Activated CD4-positive, alpha-beta memory T cell treated with anti-CD3 and anti-CD28 coated beads for 36 hours (primary cell): ENCODE measurements at places on chromosomes 4 and X.

- H3K4me1 ChIP-seq = peaks cover 39% of the 10 kb centered on the region
- H3K4me3 ChIP-seq = no peak overlapping the region
- DNase-seq = no peak
- no peak overlapping the region for H3K27ac ChIP-seq
- H3K36me3 ChIP-seq = peaks cover 45% of the 10 kb centered on the region
Measured at GRCh38 chr4:106344647-106344970, 24.0 kb downstream of the GIMD1 start.

DNA sequence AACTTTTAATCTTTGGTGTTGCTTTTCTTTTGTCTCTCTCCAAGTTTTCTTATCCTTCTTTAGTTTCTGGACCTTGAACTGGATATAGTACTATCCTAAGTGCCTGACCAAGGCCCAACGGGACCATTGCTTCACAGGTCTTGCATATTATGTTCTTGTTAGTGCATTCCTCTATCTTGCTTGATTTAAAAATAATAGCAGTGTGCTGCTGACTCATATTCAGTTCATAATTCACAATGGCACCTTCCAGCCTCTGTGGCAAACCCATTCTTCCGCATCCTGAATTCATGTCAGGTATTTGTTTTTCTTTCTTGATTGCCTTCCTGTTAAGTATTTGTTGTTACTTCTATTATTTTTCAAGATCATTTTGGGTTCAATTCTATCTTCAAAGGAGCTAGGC, 197.1 kb upstream of the GIMD1 start:
- no peaks in the 10 kb centered on the region for H3K27me3 ChIP-seq
- no peak overlapping the region for H3K27ac ChIP-seq
- H3K4me1 ChIP-seq = no peaks in the 10 kb centered on the region

DNA sequence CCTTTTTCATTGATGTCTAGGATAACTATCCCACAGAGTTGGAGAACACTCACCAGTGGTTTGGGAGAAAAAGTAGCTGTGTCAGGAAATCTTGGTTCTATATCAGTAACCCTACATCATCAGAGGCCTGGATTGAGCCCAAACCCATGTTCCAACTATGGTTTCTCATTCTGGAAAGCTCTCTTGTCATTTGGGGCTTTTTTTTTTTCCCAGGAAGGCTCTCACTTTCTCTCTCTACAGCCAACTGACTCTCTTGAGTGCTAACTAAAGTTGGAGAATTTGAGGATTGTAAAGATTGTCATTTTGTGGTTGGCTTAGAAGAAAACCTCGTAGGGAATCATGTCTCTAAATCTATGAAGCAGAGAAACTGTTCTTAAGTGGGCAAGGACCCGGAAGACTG, 228.2 kb upstream of the DIPK2B start:
- no peaks in the 10 kb centered on the region for H3K4me1 ChIP-seq
- no peak for DNase-seq
- no peak overlapping the region for H3K27ac ChIP-seq
- no peak overlapping the region for H3K4me3 ChIP-seq

- no peak overlapping the region for H3K27ac ChIP-seq
- H3K4me3 ChIP-seq = no peak overlapping the region
- peaks cover 24% of the 10 kb centered on the region for H3K4me1 ChIP-seq
- no peaks in the 10 kb centered on the region for H3K36me3 ChIP-seq
- peaks cover 3% of the 10 kb centered on the region for H3K27me3 ChIP-seq
Measured at GRCh38 chr4:4759232-4759631, 100.2 kb upstream of the MSX1 start.

DNA sequence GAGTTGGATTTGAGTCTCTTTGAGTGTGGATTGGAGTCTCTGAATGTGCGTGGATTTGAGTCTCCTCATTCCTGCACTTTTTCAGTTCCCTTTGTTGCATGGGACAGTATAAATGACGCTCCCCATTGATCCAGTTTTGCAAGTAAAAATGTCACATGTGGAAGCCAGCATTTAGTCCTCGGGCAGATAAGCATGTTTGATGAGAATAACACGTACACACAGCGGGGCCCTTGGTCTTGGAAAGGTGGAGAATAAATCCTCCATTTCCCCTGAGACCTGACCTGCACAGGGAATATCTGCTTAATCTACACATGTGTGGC, 8.1 kb downstream of the P2RY8 start:
- H3K4me3 ChIP-seq = no peak overlapping the region
- peaks cover 4% of the 10 kb centered on the region for H3K4me1 ChIP-seq

DNA sequence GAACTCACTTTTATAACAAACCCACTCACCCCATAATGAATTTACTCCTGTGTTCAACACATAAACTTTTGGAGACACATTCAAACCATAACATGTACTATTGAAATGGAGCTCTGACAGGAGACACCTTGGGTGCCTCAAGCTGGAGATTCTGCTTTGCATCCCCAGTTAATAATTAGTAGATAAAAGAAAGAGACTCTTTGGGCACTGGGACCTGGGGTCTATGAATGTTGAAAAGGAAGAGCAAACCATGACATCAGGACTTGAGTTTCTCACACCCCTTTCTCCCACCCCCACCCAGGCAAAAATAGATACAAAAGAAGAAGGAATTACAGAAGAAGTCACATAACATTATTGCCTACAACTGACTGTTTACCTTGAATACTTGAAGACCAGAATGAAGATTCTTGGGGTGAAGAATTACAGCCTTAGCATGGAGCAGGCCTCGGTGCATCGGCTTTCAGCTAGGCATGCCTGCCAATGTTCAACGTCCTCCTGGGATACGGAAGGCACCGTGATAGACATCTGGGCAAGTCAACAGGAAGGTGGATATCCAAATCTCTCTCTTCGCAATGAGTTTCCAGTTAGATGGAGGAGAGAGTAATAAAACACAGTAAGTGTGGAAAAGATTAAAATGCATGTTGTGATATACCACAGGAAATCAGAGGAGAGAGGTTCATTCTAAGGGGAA, 316.0 kb downstream of the TRIML1 start:
- no peaks in the 10 kb centered on the region for H3K36me3 ChIP-seq
- H3K27me3 ChIP-seq = no peaks in the 10 kb centered on the region
- no peak for DNase-seq
- no peak overlapping the region for H3K27ac ChIP-seq
- H3K4me1 ChIP-seq = no peaks in the 10 kb centered on the region

DNA sequence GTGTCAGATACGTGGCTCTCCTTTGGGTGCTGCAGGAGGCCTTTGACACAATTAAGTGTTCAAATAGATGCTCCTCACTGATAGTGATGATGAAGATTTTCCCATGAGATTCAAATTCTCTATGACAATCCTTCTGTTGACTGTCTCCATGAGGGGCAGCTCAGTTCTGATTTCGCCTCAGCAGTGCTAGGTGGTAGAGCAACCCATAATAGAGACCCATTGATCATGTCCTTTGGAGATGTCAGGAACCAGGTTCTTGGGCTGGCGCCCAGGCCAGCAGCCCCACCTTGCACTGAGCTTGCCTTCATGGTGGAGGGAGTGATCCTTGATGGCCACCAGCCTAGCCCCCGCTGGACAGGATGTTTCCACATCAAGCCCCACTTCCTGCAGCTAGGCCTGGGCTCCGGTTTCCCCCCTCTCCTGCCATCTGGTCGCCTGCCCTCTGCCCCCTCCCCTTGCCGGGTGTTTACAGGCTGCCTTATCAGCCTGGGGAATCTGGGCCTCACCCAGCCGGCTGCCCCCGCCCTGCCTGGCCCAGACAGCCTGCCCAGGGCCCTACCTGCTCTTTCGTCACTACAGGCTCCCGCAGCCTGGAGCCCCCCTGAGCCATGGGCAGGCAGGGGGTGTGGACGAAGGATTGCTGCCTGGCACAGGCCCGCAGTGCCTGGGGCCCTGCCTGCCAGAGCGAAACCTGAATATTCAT, 12.6 kb downstream of the ELF4 start:
- no peaks in the 10 kb centered on the region for H3K27me3 ChIP-seq
- no peak overlapping the region for H3K4me3 ChIP-seq
- peak overlapping the region; percentile 76 for H3K27ac ChIP-seq
- DNase-seq = peak; percentile 28
- peaks cover 60% of the 10 kb centered on the region for H3K4me1 ChIP-seq

DNA sequence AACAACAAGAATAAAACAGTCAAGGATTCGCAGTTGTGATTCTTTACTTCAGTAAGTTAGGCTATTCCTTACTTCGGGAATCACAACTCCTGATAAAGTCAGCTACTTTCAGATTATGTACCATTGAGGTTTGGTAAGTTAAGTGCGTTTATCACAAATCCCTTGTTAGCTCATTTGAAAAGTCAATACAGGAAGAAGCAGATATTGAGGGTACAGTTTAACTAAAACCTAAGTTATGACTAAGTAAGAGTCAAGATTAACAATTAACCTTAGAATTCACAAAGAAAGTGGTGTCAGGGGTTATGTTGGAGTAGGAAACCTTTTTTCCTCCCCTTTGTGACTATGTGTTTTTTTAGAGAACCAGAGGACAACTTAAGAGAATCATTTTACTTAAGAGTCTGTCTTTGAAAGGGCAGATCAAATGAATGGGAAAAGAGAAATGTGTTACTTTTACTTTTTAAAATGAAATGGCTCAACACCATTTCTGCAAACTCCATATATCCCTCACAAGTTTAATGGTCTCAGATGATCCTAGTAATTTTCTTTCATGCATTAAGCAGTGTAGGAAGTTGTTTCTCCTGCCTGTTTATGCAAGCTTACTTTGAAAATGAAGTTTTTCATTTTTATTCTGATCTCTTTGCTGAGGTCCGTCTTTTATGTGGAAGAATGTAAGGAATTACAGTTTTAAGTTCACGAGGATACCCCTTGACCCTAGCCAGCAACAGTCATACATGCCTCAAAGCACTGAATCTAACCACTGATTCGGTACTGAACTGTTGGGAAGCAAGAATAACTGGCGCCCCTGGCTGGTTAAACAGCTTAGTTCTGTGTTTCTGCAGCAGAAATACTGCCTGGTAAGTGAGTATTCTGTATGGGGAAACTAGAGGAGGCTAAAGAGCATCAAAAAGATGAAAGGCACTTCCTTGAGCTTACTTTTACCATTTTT, 211.7 kb downstream of the SLC4A4 start:
- H3K27me3 ChIP-seq = peaks cover 4% of the 10 kb centered on the region
- H3K27ac ChIP-seq = no peak overlapping the region
- H3K4me1 ChIP-seq = no peaks in the 10 kb centered on the region
- no peak for DNase-seq
- no peaks in the 10 kb centered on the region for H3K36me3 ChIP-seq

DNA sequence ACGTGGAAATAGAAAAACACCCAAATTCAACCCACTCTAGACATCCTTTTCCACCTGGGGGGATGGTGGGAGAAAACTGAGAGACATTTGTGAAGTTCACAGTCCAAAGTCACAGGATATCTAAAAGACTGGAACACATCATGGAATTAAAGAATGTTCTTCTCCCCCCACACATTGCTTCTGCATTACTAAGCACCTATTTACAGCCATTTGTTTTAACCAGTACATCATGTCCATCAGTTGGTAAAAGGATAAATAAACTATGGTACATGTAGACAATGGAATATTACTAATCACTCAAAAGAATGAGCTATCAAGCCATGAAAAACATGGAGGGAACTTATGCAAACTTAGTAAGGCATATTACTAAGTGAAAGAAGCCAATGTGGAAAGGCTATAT, 185.5 kb upstream of the ANXA10 start:
- H3K36me3 ChIP-seq = no peaks in the 10 kb centered on the region
- no peaks in the 10 kb centered on the region for H3K27me3 ChIP-seq
- no peak overlapping the region for H3K4me3 ChIP-seq
- no peaks in the 10 kb centered on the region for H3K4me1 ChIP-seq
- H3K27ac ChIP-seq = no peak overlapping the region

GRCh38 chrX:105845631-105846030, 23.3 kb downstream of the NRK start:
- no peak overlapping the region for H3K27ac ChIP-seq
- no peak for DNase-seq
- H3K4me1 ChIP-seq = no peaks in the 10 kb centered on the region

- H3K4me3 ChIP-seq = no peak overlapping the region
- no peaks in the 10 kb centered on the region for H3K4me1 ChIP-seq
- H3K27me3 ChIP-seq = no peaks in the 10 kb centered on the region
- no peak for DNase-seq
- H3K27ac ChIP-seq = no peak overlapping the region
- peaks cover 12% of the 10 kb centered on the region for H3K36me3 ChIP-seq
Measured at GRCh38 chr4:47855350-47855749, 17.5 kb upstream of the CORIN start.

DNA sequence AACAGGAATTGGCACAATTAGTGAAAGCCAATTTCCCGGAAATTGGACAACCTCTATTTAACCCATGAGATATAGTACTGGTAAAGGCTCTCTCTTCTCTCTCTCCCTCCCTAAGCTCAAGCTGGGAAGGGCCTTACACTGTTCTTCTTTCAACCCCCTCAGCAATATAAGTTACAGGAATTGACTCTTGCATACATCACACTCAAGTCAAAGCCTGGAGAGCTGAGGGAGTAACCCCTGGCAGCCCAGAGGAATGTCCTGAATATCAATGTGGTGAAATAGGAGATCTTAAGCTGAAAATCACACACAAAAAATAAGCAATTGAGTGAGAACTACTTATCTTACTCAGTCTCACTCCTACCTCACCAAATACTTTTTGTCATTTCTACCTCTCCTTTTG, 186.9 kb upstream of the SPOCK3 start:
- H3K27me3 ChIP-seq = no peaks in the 10 kb centered on the region
- no peak overlapping the region for H3K4me3 ChIP-seq
- H3K27ac ChIP-seq = no peak overlapping the region
- H3K4me1 ChIP-seq = no peaks in the 10 kb centered on the region
- H3K36me3 ChIP-seq = no peaks in the 10 kb centered on the region

DNA sequence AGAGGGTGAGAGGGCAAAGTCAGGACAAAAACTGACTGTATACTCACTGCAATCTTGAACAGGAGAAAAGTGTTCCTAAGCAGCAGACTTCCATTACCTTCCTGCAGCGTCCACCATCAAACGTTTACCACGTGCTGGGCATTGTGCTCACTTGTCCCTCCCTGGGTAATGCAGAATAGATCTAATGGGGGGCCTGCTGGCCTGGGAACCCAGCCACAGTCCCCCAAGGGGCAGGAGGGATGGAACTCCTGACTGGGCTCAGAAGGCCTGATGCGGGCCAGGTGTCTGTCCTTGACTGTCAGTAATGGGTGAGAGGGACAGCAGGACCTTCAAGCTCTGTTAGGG, 37.6 kb upstream of the FAM156A start:
- no peaks in the 10 kb centered on the region for H3K36me3 ChIP-seq

DNA sequence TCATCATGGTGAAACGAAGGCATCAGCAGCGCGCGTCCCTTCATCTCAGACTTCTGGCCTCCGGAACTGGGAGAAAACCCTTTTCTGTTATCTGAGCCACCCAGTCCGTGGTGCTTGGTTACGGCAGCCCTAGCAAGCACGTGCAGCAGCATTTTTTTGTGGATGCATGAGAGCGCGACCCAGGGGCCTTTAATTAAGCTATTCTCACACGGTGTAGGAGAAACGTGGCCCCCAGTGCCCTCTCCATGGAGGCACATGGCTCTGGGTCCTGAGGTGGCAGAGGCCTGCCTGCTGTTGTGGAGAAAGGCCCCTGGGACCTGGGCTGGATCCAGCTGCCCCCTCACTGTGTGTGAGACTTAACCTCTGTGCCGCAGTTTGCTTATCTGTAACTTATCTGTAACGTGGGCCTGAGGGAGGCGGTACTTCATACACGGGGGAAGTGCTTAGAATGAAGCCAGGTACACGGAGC, 9.5 kb downstream of the CLCN4 start:
- H3K4me3 ChIP-seq = no peak overlapping the region
- H3K27ac ChIP-seq = no peak overlapping the region
- no peak for DNase-seq
- H3K36me3 ChIP-seq = no peaks in the 10 kb centered on the region
- H3K4me1 ChIP-seq = peaks cover 14% of the 10 kb centered on the region

- H3K4me1 ChIP-seq = no peaks in the 10 kb centered on the region
- no peak overlapping the region for H3K27ac ChIP-seq
- no peaks in the 10 kb centered on the region for H3K27me3 ChIP-seq
- H3K4me3 ChIP-seq = no peak overlapping the region
- no peaks in the 10 kb centered on the region for H3K36me3 ChIP-seq
Measured at GRCh38 chr4:53855581-53856250, 208.7 kb downstream of the CHIC2 start.
